ENCODE measurements at places on chromosomes 12 and 14. TPM values are rescaled to one million over a fixed set of nuclear protein-coding genes. Genes with fewer than 3 reads are reported as not detected.

The FAM181A gene
- polyA plus RNA-seq = not detected

DNA sequence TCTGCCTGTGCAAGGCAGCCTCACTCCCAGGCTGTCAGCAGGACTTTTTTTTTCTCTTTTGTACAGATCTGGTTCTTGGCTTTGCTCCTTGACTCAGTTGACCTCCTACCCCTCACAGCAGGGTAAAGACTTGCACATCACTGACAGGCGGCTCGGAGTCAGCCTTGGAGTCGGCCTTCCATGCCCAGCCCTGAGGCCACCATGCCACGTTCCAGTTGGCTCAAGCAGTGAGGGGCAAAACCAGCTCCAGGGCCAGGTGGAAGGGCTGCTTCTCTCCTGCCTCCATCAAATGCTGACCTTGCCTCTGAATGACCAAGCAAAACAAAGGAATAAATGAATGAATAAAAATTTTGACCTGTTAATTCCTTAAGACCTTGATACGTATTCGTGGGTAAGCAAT, 27.6 kb downstream of the JAG2 start:
- no peak overlapping the region for H3K27ac ChIP-seq
- H3K27me3 ChIP-seq = no peaks in the 10 kb centered on the region
- no peak for DNase-seq

DNA sequence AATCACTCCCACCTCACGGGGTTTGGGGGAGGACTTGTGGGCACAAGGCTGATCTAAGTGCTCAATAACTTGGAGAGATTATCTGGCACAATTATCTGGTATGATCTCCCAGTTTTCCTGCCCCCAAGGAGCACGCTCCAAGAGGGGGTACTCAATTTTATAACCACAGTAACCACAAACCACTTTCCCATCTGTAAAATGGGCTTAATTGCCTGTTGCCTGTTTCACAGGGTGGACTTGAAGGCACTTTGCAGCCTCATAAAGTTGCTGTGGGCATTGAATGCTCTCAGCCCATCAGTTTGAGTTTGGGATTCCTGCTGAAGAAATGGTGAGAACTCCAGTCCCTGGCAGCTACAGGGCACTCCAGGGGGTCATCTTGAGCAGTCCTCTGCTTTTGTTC, 4.4 kb downstream of the SLC8B1 start:
- no peaks in the 10 kb centered on the region for H3K27me3 ChIP-seq
- H3K27ac ChIP-seq = no peak overlapping the region
- H3K4me1 ChIP-seq = peaks cover 9% of the 10 kb centered on the region
- H3K4me3 ChIP-seq = no peak overlapping the region

GRCh38 chr12:22268973-22269372, 65.5 kb downstream of the ST8SIA1 start:
- DNase-seq = no peak
- no peaks in the 10 kb centered on the region for H3K27me3 ChIP-seq
- H3K36me3 ChIP-seq = no peaks in the 10 kb centered on the region
- H3K4me3 ChIP-seq = no peak overlapping the region

- no peak for DNase-seq
- peaks cover 1% of the 10 kb centered on the region for H3K4me1 ChIP-seq
- H3K36me3 ChIP-seq = no peaks in the 10 kb centered on the region
- no peaks in the 10 kb centered on the region for H3K27me3 ChIP-seq
- H3K4me3 ChIP-seq = no peak overlapping the region
These were observed 84.1 kb upstream of the TRAF3 start for GRCh38 chr14:102693006-102693755.

The IFNG-AS1 gene
- not detected for polyA plus RNA-seq

DNA sequence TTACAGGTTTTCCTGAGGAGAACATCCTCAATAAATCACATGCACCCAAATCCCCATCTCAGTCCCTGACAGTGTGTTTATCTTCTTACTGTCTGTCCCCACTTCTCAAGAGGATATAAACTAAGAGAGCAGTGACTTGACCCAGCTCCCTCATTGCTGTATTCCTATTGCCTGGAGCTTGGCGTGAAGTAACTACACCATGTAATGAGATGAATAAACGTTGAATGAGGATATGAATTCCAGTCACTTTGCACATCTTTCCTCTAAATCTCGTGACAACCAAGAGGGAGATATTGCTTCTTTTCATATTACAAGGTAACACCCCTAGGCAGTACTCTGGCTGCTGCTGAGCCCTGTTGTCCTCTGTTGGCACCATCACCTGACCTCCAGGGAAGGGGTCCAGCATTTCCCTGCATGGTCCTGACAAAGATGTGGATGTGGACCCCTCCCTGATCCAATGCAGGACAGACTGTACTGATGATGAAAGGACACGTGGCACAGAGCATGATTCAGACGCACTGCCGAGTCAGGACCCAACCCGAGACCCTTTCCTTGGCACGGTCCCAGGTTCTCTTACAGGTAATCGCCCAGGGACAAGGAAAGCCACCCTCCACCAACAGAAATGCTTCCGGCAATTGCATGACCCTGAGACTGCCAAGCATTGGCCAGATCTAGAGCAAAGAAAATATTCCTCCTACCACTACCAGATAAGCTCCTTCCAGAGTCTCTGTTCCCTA, 47.7 kb upstream of the CPM start:
- H3K27ac ChIP-seq = no peak overlapping the region
- H3K27me3 ChIP-seq = no peaks in the 10 kb centered on the region
- no peak overlapping the region for H3K4me3 ChIP-seq
- H3K4me1 ChIP-seq = peaks cover 2% of the 10 kb centered on the region
- H3K36me3 ChIP-seq = no peaks in the 10 kb centered on the region
- DNase-seq = no peak

GRCh38 chr12:52692254-52692653, 11.1 kb downstream of the KRT77 start:
- no peak overlapping the region for H3K27ac ChIP-seq
- H3K27me3 ChIP-seq = no peaks in the 10 kb centered on the region
- no peaks in the 10 kb centered on the region for H3K4me1 ChIP-seq
- H3K36me3 ChIP-seq = no peaks in the 10 kb centered on the region
- no peak overlapping the region for H3K4me3 ChIP-seq

- H3K27ac ChIP-seq = no peak overlapping the region
- no peaks in the 10 kb centered on the region for H3K36me3 ChIP-seq
- H3K27me3 ChIP-seq = no peaks in the 10 kb centered on the region
These were observed 51.5 kb downstream of the LMNTD1 start for GRCh38 chr12:25501549-25501948.
